ENCODE measurements at places on chromosomes 5 and 9.
A peak's percentile ranks its signal among the peaks of the same experiment; 100 is the strongest.

DNA sequence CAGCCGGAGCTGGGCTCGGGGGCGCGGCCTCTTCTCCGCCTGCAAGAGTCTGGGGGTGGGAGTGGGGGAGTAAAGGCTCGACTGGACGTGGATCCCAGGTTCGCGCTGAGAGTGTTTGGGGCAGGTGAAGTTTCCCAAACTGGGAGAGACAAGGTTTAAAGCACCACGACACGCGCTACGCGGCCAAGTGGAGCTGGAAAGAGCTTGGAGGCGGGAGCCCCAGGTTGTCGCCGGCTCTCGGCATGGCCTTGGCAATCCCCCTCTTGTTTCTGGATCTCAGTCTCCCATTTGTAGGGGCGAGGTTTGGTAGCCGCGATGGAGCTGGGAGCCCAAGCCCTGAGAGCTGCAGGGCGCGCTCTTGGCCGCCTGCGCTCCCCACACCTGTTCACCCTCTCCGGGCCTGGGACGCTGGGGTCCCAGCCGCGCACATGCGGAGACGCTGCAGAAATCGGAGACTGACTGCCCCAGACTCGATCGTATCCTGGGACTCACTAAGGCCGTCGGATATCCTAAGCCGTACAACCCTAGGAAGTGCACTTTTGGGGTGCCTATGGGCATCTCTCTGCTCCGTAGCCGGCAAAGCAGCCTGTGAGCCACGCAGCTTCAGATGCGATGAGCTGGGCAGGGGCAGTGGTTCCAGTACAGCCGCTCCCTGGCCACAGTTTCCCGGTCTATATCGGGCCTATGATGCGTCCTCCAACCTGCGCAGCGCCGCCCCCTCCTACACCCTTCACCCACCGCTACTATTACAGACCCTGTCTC lies 937 bp downstream of the TMOD1 start:
- peak; percentile 55 for DNase-seq

- DNase-seq, result no peak
Measured at GRCh38 chr5:52531105-52531504, 256.6 kb upstream of the ITGA1 start.

- no peak for DNase-seq
Measured at GRCh38 chr9:135976944-135977343, 15.8 kb upstream of the UBAC1 start.

- no peak for DNase-seq
Measured at GRCh38 chr5:62256161-62257019, 49.6 kb upstream of the KIF2A start.

DNA sequence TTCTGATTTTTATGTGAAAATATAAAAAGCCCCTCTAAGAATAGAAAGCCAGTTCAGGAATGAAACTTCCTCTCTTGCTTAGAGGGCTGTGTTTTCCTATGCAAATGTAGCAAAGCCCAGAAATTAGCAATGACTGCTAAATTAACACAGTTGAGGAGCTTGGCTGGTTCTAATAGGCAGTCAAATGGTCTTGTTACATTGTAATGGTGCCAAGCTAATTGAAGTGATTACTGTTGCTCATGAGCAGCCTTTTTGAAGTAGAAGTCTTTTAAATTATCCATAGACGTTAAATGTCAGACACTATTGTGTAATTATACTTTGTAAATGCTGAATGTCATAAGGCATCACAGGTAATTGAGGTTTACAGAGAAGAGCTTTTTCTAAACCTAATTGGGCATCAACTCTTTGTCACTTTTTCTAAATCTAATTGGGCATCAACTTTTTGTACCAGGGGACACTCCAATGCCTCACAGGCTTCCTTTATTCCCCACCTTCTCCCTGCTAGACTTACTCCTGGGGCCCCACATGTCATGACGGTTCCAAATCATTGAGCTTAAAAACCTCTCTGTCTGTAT lies 229.1 kb downstream of the PSAT1 start:
- DNase-seq, result no peak

DNA sequence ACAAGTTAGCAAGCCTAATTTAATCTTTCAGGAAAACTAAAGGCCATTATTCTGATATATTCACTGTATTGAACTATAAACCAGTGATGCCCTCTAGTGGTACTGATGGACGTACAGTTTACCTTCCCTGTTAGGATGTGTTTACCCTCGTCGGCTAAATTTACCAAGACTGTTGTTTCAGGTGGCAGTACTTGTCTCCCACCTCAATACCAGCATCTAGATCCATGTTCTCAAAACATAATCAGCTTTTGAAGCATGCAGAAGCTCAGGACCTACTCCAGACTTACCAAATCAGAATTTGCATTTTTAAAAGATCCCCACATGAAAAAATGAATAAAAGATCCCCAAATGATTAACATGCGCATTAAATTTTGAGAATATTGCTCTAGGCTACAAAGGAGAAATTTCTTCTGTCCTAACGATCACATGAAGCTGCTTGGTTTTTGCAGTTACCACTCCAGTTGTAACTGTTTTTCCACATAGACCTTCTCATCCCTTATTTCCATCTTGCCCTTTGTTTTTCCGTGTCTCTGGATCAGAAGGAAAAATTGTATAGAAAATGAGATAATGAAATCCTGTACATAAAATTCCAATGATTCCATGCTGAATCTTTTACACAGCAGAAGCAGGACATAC lies 3.2 kb upstream of the BAAT start:
- DNase-seq, result no peak

GRCh38 chr9:3827175-3827574 lies 301.4 kb upstream of the RFX3 start:
- no peak for DNase-seq

DNA sequence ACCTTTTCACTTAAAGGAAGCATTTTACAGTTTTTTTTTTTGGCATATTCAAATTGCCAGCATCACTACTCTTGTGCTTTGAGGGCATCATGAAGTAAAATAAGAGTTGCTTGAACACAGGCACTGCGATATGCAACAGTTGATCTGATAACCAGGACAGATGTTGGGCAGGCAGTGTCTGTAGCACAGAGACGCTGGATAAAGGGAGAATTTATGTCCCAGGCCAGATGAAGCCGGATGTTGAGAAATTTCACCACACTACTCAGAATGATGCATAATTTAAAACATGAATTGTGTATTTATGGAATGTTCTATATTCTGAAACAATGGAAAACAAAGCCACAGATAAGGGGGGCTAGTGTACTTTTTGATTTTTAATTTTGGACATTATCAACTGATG lies 71.4 kb downstream of the SLC12A2 start:
- no peak for DNase-seq

DNA sequence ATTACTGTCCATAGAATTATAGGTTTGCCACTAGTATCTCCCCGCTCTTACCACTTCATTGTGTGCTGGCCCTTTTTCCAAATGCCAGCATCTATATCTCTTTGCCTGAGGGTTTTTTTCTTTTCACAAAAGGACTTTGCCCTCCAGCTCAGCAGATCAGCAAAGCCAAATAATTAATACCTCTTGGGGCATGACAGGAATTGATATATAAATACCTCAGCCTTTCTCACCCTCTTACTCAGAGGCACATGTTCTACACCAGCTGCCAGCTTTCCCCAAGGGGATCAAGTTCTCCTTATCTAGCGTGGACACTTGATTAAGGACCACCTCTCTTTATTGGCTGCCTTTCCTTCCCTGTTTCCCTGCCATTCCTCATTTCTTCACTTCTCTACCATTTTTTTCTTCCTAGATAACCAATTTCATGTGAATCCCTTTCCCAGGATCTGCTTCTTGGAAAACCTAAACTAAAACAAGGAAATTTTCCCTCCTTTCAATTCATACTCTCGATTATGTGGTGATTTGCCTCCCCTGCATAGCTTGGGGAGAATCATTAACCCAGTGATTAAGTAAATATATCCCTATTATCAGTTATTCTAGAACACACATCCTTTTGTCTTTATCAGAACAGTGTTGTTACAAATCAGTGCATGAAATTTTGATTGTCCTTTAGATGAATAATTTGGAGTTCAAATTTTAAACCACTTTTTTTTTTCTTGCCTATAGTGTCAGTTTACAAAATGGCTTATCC lies 6.9 kb upstream of the NUDT12 start:
- DNase-seq, result no peak

GRCh38 chr5:179430193-179431175 lies 85.2 kb upstream of the ADAMTS2 start:
- DNase-seq, result no peak

GRCh38 chr5:138743484-138743883 lies 9.7 kb upstream of the CTNNA1 start:
- DNase-seq, result peak; percentile 56

DNA sequence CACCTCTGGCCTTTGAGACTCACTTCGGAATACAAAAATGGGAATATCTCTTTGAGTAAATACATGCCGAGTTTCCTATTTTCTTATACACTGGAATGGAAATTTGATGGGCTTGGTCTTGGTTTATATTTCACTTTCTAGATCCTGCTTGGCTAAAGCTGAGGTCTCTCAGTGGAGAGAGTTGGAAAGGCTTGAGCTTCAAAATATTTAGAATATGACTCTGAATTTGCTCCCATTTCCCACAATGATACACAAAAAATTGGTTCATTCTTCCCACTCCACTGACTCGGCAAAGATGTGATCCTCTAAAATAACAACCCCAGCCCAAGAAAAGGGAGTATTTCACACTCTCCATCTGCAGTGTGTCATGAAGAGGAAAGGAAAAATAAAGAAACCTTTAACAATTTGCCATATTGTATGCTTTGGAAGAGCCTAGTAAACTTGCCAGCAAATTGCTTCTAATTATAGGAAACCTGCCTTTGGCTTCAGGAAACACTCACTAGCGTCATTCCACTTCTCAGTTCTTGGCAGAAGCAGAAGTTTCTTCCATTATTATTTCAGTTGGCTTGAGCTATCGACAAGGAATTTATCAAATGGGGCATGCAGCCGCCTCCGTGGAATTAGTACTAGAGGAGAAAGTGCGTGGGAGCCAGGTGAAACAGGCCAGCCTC lies 302.9 kb downstream of the NSG2 start:
- no peak for DNase-seq

DNA sequence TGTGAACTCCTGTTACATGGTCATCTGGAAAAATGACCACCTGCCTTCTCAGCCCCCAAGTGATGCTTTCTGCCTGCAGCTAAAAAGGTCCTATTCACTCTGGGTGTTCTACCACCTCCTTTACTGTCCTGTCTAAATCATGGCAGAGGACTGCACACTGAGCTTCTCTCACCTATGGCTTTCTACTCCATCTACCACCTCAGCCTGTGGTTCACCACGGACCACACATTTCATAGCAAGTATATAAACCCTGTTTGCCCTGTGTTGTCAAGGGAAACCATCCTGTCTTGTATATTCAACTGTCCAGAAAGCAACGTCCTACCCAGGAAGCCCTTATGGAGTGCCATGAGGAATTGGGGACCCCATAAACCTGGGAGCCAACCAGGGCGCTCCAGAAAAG lies 167.4 kb upstream of the ITGA1 start:
- no peak for DNase-seq

- DNase-seq, result peak; percentile 86
Measured at GRCh38 chr9:71767776-71768321, 464 bp downstream of the CEMIP2 start.

DNA sequence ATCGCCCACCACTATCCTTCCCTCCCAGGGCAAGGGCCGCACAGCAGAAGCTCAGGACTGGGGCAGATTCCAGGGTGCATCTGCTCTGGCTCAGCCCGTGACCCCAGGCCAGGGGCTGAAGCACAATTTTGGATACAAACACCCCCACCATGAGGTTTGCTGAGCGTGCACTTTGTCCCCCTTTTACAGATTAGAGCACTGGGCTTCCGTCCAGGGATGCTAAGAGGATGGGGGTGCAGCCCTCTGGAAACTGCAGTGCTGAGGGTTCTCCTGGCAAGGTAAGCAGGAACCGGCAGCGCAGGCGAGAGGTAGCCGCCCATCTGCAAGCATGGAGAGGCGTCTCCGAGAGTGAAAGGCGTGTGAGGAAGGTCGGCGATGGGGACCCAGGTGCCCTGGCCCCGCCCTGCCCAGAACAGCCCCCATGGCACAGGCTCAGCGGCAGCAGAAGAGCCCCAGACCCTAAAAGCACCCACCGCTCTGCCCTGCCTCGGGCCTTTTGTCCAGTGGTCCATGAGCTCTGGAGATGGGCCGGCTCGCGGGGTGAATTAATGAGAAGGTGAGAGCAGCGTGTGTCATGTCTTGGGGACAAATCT lies 54.5 kb upstream of the OLFM1 start:
- peak; percentile 38 for DNase-seq

DNA sequence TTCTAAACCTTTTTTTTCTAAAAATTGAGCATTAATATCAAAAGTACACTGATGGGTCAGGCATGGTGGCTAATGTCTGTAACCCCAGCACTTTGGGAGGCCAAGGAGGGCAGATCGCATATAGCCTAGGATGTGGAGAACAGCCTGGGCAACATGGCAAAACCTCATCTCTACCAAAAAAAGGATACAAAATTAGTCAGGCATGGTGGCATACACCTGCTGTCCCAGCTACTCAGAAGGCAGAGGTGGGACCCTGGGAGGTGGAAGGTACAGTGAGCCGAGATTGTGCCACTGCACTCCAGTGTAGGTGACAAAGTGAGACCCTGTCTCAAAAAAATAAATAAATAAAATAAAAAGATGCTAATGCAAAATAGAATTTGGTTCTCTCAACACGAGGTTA lies 49.4 kb downstream of the RAPGEF1 start:
- DNase-seq, result no peak

GRCh38 chr5:87653242-87653641 lies 240.5 kb upstream of the CCNH start:
- DNase-seq, result no peak

DNA sequence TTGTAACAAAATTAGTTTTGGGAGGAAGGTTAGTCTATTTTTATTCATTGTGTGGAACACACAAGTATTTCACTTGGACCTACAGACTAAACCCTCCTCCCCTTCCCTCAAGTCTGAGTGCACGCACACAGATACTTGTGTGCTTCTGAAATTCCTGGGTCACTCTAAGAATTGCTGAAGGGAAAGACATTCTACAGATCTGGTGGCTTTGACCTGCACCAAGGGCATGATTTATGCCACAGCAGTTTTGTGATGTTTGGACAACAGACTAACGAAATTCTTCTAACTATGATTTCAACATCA lies 150.5 kb downstream of the ARL15 start:
- no peak for DNase-seq

- no peak for DNase-seq
Measured at GRCh38 chr5:172648013-172648381, 6.9 kb downstream of the NEURL1B start.

DNA sequence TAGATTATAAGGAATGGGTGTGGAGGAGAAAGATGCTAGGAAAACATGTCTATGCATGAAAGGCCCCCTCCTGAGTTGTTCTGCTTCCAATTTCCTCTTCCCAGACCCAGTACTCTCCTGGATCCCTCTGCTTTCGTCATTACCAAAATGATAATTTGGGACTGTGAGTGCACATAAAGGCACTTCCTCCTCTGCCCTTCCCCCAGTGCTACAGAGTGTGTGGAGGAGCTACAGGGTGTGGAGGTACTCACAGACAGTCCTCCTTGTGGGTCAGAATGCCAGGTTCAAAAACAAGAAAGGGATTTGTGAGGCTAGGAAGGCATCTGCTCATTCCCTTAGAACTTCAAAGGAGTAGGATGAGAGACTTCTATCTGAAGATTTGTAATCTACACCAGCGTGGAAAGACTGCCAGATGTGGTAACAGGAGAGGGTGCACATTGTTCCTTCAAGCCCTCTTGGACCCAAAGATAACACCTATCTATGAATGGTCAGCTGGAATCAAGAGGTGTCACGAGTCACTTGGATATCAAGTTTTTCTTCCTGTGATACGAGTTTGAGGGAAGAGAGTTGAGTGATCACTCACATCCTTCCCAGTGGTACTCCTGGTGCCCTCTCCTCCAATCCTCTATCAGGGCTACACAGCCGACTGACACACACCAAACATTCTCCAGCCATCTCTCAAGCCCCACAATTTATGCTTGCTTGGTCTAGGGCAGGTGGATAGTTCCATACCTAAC lies 201.1 kb downstream of the EPB41L4A start:
- DNase-seq, result no peak

- no peak for DNase-seq
Measured at GRCh38 chr9:10251490-10251889, 361.3 kb downstream of the PTPRD start.
